ENCODE measurements at places on chromosomes 16 and 17. TPM values are rescaled to one million over a fixed set of nuclear protein-coding genes. Genes with fewer than 3 reads are reported as not detected.

DNA sequence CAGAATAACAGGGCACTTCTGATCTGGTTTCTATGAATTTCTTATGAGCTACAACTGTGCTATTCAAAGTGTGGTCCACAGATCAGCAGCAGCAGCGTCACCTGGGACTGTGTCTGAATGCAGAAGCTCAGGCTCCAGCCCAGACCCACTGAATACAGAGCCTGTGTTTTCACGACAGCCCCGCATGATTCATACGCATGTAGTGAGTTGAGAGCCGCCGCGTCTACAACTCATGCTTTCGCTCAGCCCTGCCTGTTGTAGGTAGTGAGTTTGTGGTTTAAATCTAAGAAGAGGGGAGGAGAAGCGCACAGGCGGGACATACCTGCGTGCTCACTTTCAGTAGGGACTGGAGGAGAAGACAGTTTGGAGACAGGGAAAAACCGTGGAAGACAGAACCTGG lies 28.5 kb upstream of the ELAC2 start:
- DNase-seq: no peak

DNA sequence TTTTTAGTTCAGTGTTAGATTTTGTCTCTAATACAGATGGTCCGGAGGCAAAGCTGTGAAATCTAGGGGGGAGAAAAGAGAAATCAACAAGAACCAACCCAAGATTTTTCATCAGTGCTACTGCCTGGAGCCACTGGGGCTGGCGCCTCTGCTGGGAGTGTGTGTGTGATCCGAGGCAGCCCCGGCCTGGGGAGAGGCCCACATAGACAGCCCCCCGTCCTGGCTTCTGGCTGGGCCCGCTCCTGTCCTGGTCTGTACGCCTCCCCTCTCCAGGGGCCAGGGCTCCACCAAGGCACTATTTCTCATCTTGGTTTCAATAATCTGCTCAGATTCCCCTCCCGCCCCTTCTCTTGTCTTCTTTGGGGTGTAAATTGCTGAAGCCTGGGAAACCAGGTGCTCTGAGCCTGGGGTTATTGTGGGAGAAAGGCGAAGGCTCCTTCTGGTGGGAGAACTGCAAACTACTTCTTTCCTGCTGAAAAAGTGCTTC lies 7.8 kb downstream of the BAHCC1 start:
- no peak for DNase-seq

DNA sequence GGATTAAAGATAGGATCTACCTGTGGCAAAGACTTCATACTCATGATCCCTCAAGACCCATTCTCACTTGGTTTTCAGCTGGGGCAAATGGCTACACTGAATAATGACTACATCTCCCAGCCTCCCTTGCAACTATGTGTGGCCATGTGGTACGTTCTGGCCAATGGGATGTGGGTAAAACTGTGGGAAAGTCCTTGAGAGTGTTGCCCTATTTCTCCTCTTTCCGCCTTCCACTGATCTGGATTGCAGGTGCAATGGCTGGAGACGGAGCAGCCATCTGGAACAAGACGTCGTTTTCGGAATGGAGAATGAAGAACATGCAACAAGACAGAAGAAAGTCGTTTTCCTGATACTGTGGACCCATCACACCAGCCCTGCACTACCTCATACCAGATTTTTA lies 48.5 kb downstream of the HAPSTR1 start:
- no peak for DNase-seq

DNA sequence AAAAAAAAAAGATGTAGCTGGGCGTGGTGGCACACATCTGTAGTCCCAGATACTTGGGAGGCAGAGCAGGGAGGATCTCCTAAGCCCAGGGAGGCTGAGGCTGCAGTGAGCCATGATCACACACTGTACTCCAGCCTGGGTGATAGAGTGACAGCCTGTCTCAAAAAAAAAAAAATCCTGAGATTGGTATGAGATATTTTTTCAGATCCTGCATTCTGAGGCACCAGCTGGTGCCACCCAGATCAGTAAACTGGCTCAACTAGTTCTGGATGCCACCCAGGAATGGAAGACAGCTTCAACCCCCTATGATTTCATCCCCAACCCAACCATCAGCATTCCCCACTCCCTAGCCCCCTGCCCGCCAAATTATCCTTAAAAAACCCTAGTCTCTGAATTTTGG lies 7.1 kb upstream of the GJC1 start:
- DNase-seq: no peak

AOC3 gene
- not detected for polyA plus RNA-seq

CES1 gene
- polyA plus RNA-seq: 0.33 TPM
